ENCODE measurements at places on chromosomes 2 and 18.

GRCh38 chr2:117470311-117471095 lies 344.0 kb upstream of the DDX18 start:
- no peak for DNase-seq

DNA sequence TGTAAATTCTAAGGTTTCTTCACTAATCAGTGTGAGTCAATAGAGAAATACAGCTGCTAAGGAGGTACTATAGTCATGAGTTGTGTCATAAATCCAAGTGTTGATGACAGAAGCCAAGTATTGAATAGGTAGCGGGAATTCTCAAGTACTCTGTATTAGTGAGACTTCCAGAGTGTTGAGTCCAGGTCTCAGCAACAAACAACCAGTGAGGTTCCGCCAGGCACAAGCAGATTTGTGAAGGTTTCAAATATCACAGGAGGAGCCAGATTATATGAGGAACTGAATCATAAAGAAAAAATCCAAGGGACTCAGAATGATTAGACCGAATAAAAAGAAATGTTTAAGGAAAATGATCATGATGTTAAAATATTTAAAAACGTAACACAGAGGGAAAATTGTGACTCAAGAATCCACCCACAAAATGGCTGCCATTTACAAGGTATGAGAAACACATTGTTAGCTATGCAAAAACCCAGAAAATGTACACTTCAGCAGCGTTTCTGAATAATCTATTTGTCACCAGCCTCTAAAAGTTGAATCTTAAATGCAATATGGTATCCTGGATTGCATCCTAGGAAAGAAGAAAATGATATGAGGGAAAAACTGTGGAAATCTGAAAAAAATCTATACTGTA lies 27.3 kb upstream of the EVA1A start:
- DNase-seq: peak; percentile 65

- DNase-seq: peak; percentile 26
These were observed 74.6 kb downstream of the COL5A2 start for GRCh38 chr2:189104934-189105333.

DNA sequence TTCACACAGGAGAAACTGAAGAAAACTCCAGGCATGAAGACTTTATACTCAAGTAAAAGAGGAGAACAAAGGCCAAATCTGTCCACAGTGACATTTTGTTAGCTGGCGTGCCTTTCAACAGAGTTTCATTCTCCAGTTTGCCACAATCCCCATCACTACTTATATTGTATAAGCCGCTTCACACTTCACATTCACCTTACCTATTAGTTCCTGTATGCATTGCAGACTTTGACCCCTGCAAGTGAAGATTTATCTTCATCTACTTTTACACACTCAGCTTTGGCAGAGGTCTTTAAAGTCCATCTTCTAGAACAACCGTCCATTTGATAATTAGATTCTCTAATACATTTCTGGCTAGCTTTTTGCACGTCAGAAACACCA lies 56.8 kb upstream of the TANK start:
- no peak for DNase-seq

DNA sequence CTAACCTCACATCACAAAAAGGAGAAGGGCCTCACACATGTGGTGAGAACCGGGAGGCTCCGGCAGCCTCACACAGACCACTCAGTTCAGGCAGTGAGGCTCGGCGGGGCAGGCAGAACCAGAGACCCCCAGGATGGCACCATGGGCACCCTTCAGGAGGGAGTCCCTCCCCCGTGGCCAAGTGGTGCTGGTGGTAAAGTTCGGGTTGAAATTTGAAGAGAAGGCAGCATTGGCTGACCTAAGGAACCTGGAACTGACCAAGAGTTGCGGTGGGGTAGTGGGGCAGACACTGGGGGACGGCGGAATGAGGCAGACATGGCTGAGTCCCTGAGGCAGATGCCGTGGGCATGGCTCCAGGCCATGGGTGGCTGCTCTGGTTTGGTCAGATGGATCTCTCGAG lies 239.3 kb upstream of the MYT1L start:
- DNase-seq: no peak

DNA sequence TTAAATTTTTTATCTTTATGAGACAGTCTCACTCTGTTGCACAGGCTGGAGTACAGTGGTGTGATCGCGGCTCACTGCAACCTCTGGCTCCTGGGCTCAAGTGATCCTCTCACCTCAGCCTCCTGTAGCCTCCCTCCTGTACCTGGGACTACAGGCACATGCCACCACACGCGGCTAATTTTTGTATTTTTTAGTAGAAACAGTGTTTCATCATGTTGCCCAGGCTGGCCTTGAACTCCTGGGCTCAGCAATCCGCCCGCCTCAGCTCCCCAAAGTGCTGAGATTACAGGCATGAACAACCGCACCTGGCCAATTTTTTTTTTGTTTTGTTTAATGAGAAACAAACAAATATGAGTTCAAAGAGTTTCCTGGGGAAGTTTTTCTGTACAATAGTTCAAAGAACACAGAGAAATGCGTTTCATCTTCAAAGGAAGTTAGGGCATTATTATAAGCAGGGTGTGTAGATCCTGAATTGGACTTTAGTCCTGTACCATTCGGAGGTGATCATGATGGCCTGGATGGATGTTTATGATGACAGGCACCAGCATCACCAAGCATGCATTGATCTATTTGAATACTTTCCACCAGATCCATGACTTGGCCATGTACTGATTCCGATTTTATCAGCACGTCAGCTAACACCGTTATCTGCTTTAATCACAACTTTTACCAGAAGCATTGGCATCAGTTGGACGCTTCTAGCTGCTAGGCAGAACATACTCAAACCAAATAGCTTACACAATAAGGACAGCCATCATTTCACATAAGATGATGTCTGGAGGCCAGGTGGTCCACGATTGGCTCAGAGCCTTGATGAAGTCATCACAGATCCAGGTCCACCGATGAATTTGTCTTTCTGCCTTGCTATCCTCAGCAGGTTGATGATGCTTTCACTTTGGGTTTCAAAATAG lies 28.9 kb downstream of the TCF23 start:
- DNase-seq: no peak

DNA sequence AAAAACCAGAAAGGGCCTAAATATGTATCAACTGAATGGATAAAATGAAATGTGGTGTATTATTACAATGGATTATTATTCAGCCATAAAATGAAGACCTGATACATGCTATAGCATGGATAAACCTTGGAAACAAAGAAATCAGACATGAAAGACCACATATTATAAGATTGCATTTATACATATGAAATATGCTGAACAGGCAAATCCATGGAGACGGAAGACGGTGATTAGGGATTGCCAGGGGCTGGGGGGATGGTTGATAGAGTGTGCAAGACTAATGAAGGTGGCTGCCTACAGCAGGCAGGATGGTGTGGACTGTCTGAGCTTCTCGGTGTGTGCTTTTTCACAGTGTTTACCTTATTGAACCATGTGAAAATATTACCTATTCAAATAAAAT lies 11.4 kb upstream of the AFG3L2 start:
- DNase-seq: no peak

GRCh38 chr2:64214281-64215115 lies 70.3 kb upstream of the PELI1 start:
- peak; percentile 42 for DNase-seq

- no peak for DNase-seq
These were observed 85.1 kb downstream of the CABLES1 start for GRCh38 chr18:23220355-23220754.

GRCh38 chr2:70328921-70329561 lies 27.2 kb upstream of the FAM136A start:
- peak; percentile 13 for DNase-seq

- no peak for DNase-seq
These were observed 79.9 kb upstream of the TGFA start for GRCh38 chr2:70633508-70633907.
